Hematopoietic multipotent progenitor cell treated with erythropoietin and hydrocortisone succinate and interleukin-3 and kit ligand, for 4 days (in vitro differentiated cells): ENCODE measurements at places on chromosomes 4 and X.

DNA sequence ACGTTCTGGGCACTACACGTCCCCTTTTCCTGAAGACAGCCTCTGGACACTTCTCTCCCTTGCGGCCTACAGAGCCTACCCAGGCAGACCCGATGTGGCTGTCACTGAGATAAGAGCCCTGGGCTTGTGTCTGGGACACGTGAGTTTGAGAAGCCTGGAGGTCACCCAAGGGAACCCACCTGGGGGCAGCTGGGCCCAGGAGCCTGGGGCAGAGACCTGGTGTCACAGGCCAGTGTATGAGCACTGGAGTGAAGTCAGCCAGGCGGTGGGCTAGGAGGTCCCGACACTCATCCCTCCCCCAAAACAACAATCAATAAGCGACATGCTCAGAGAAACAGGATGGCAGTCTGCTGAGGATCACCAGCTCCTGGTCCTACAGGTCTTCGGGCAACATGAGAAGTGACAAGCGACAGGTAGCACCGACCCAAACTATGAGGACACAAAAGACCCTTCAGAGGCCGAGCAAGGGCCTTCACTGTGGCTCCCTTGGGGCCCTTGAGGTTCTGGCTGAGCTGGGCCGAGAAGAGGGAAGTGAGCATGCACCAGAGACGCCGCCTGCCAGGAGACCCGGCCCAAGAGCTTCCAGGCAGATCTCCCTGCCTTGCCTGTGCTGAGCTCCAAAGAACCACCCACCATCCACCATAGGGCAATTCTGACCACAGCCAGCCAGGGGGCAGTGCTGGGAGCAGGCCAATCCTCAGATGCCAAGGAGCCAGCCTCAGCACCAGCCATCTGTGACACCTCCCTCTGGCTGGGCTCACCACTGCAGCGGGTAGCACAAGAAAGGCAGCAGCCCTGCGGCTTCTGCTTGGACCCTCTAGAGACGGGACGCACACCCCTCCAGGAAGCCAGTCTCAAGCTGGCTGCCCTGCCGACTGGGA is 11.0 kb upstream of the DUSP9 start:
- peak; percentile 73 for DNase-seq

DNA sequence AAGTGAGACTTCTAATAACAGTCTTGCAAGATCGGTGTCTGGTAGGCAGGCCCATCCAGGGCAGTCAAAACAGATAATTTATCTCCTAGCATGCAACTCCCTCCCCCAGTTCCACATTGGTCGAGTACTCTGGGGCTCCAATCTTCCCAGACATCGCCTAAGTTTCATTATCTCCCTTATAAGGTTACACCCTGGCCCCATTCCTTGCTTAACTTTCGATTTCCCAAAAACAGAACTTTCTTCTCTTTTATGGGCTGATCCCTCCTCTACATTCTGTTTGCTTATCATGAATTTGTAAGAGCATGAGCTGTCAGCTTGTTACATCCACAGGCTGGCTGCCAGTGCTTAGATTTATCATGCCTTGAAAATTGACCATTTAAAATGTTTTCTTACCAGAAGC is 471.3 kb downstream of the TECRL start:
- no peak for DNase-seq

GRCh38 chr4:96742332-96743014 is 902.6 kb downstream of the PDHA2 start:
- no peak for DNase-seq

- no peak for DNase-seq
These were observed 8.9 kb downstream of the JADE1 start for GRCh38 chr4:128818442-128818841.

GRCh38 chrX:105323928-105324327 is 103.4 kb upstream of the TEX13A start:
- no peak for DNase-seq

DNA sequence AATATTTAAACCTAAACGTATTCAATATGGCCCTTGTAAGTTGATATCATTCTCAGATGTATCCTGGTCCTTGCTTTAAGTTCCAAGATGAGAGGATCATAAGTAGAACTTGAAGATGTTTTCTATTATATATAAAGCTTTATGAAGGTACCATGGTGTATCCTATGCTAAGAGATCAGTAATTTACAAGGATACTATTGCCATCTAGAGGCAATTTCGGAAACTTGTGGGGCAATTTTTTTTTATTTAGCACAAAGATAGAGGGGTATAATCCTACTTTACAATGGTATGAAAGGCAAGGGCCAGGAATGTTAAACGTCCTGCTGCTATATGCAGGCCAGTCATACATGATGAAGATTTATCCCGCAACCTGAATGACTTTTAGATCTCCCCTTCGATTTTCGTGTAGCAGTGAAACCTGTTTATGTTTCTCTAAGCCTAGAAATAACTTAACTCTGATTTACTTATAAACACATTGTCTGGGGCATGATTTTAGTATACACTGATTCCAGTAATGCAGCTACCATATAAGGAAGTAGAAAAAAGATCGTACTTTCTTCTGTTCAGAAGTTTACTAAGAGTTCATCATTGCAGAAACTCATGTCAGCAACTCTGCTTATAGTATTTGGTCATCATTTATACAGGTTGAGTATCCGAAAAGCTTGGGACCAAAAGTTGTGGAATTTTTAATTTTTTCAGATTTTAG is 2.6 kb downstream of the SLC25A31 start:
- peak; percentile 77 for DNase-seq

GRCh38 chrX:45801554-45801953 is 600.9 kb upstream of the DIPK2B start:
- peak; percentile 72 for DNase-seq

DNA sequence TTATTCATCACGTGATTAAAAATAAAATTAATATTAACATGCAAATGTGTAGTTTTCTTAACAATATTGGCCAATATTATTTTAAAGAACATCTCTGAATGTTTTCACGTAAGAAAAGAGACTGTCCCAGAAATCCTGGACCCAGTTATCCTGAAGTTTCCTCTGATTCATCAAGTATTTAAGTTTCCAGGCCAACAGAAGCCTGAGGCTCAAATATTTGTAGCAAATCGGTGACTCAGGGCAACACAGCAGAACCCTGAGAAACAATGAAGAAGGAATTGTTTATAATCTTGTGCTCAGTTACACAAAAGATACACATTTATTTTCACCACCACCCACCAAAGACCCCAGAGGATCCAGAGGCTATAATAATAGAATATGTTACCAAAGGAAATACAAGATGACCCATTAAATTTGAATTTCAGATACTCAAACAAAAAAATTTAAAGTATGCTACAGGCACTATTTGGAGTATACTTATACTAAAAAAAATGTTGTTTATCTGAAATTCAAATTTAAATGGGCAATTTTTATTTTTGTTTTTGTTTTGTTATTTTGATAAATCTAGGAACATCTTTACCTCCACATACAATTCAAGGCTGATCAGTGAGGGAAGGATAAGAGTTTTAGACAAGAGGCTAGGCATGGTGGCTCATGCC is 33.9 kb upstream of the SLC7A11 start:
- no peak for DNase-seq

DNA sequence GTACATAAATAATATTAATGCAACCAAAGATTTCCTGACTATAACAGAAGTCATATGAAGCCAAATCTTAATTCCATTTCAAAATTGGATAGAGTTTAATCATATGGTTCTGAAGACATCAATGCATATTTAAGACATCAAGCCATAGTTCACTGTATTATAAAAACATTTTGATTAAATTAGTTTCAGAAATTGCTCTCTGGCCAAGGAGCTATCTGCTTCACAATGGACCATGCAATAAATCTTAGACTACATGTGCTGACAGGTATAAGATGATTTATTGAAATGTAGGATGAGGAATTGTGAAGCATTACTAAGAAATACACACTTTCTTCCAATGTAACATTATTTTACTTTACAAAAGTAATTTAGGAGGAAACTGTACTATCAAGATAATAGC is 81.6 kb downstream of the MID1 start:
- DNase-seq: no peak

DNA sequence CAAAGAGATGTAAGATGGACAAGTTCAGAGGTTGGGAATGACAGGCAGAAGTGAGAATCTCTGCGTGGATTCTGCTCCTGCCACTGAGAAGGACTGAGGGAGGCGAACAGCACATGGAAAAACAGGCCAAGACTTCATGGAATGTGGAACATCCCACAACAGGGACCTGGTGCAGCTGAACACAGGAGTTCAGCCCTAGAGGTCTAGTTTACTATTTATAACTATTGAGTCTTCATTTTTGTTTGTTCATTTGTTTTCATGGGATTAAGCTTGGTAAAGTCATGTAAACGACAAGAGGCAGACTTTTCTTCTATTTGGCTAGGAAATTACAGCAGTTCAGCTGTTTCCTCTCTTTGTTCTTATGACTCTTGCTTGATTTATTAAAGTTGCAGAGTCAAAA is 234.5 kb downstream of the MAML3 start:
- no peak for DNase-seq

DNA sequence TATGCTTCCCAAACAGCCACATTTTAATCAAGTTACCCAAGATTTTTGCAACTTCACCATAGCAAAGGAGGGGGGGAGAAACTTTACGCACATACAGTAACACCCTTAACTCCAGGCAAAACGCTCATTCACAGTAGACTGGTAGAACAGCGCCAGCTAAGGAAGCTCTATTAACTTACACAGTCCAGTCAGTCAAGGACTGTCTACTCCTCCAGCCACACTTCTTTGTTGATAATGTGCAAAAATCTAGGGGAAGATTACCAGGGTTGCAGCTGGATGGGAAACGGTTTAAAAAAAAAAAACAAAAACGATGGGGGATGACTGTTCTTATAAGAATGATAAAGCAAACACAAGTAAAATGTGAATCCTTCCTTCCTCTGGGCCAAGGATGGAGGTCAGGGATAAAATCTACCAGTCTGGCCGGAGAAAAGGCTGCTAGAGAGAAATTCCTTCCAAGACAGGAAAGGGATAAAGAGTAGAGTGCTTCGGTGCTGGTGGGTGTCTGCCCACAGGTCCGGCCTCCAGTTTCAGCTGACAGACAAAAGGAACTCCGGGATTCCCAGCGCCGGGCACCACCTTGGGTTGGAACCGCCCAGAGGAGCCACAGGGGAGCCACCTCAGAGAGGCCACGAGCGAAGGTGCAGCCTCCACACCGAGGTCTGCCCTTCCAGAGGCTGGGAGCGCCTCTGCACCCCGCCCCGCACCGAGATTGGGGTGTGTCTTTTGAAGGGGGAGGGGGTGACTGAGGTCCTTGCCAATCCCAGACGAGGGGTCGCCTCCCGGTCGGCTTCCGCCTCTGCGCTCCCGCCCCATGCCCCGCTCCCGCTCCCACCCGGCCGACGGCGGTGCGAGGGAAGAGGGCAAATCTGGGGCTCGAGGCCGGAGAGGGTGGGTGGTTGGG is 811 bp downstream of the ANKRD50 start:
- peak; percentile 90 for DNase-seq

DNA sequence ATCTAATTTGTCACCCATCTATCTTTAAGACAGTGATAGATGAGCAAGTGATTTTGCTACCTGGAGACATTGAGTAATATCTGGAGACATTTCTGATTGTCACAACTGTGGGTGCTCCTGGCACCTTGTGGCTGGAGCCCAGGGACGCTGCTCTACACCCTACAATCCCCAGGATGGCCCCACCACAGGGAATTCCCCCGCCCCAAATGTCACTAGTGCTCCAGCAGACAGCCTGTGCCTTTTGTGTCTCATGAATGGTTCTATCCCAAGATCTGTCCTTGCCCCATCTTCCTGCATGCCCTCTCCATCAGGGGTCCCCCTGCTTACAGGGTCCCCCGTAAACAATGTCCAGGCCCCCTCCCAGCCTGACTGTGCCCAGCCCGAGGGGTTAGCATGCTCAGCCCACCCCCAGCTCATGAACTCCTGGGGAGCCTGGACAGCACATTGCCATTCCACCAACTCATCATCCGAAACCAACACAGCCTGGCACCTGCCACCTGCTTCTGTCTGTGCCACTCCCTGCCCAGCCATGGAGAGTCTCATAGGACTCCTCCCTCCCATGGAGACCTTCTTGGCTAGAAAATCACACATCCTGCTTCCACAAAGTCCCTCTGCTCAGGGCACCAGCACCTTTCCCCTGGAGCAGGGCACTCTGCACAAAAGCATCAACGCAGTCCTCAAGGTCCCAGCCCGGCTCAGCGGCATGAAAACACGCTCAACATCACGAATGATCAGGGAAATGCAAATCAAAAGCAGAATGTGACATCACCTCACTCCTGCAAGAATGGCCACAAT is 5.7 kb downstream of the P2RY8 start:
- peak; percentile 30 for DNase-seq

GRCh38 chrX:136856551-136856950 is 24.0 kb downstream of the RBMX start:
- no peak for DNase-seq

DNA sequence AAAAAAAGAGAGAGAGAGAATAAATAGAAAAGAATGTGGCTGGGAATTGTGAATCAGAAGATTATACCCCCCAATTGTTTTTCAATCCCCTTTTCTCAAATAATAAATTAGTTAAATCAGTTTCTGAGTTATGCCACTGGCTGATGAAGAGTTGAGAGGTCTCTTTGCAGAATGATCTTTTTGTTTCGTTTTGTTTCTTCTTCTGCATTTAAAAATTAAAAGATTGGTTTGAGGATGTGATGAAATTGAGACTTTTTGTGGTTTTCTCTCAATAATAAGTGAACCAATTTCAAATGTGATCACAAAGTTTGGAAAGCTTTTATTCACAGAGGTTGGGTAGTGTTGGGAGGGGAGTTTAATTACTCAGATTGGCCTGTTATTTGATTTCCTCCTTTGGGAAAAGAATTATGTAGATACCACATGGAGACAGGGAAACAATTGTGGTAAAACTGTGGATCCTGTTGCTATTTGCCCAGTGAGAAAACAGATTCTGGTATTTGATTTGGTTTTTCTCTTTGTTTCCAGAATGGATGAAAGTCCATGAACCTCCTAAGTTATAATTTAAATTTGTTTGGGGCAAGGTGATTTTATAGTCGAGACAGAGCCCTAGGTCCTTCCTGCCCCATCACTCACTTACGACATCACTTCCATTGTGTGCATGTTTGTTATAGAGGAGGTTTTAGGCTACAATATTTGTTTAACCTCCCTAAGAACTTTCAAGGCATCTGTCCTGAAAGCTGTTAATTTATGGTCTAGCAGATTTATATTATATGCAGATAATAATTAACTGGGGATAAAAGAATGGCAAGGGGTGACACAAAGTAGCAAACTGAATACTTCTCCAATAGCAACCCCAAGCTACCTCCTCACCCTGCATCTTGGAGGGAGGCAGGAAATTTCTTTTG is 92.0 kb upstream of the BMPR1B start:
- no peak for DNase-seq

DNA sequence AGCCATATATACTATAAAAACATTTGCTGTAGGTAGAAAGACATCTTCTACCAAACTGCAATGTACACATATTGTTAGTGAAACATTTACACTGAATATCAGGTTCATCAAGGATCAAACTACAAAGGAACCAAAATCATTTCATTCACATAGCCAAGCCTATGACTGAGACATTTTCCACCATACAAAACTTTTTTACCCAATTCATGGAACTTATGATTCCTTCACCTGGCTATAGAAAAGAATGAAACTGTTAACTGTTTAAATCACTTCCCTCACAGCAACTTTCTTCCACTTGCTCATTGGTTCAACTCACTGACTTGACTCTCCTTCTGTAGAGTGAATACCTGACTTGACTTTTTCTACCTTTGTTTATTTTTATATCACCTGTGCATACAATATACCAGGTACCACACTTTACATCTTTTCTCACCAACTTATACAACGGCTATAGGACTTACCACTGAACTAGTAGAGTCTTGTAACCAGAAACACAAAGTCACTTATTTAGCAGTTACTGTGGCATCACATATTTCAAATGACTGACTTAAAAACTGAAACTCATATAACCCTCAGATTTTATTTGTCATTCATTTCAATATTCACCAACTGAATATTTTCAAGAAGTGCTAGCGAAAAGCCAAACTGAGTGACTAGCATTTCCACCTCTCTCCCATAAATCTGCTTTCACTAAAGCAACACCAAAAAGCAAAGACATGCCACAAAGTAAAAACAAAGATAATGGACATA is 30.9 kb downstream of the CAMK2D start:
- DNase-seq: no peak
